ENCODE measurements at places on chromosomes 7 and 10.

- DNase-seq, result no peak
Observed at GRCh38 chr7:116582164-116582732, 57.4 kb downstream of the CAV1 start.

DNA sequence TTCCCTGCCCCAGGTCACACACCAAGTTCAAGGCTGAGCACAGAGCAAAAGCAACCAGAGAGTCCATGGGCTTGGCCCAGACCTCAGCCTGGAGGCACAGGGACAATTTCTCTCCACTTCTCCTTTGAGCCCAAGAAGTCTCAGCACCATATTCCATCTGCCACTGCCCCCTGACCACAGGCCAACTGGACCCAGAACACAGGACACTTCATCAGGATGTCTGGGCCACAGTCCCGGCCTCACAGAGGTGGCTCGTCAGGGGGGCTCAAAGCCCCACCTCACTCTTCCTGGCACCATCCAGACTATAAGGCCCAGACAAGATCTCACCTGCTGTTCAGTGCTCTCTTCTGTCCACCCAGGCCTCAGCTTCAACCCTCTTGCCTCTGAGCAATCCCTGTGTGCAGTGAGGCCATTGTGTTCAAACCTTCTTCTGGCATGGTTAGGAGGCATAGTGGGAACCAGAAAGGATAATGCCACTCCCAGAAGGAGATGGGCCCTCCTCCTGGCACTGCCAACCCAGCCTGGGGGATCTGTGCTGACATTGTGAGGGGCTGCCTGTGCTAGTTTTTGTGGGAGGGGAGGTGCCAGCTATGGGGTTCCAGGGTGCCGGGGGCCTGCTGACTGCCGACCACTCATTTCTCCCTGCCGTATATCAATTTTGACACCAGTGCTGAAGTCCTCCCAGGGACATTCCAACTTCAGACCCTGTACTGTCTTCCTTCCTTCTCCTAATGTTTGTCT is 49.7 kb upstream of the ANTXRL start:
- no peak for DNase-seq

DNA sequence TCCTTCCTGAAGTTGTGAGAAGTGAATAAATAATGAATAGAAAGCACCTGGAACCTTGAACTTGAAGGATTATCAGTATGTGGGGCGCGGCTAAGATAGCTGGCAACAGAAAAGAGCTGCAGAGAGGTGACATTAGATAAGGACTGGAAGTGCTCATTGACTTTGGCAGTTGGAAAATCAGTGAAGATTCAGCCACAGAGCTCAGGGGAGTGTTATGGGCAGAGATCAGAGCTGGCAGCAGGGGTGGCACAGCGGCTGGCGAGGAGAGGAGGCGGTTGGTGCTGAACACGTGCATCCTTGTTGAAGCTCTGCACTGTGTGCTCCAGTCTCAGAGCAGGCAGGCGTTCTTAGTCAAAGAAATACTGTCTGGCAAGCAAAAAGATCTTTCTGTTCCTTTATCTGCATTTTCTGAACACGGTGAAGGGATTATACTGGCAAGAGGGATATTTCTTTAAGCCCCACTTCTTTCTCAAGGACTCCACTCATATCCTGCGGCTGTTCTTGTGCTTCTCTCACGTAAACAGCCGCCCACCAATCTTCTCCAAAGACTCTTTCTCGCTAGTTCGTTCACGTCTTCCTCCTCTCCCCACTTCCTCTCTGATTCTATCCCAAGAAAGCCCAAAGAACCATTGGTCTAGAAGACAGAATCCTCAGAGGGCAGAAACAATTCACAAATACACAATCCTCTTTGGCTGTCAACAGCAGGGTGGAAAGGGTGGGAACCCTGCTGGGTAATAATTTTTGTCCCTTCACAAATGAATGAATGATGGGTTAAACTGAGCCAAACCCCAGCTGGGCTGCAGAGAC is 38.6 kb upstream of the ADD3 start:
- DNase-seq, result no peak

DNA sequence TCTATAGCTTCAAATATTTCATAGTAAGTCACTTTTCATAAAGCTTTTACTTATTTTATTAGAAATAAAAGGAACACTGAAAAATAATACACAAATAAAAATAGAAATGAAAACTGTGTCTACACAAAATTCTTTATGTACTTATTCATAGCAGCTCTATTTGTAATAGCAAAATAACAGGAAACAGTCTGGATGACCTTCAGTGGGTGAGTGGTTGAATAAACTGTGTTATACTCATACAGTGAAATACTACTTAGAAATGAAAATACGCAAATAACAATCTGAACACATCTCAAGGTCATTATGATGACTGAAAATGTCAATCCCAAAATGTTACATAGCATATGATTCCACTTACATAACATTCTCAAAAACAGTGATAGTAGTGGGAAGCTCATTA is 138.7 kb upstream of the PCLO start:
- no peak for DNase-seq

DNA sequence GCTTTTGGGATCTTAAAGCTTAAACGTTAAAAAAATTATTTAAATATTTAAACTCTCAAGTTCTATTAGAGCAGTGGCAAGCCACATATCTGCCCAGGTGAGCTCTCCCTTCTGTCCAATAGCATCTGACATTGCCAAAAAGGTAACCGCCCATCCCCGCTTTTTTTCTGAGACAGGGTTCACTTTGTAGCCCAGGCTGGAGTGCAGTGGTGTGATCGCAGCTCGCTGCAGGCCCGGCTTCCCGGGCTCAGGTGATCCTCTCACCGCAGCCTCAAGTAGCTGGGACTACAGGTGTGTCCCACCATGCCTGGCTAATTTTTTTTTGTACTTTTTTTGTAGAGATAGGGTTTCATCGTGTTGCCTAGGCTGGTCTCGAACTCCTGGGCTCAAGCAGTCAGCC is 83.2 kb downstream of the RBM33 start:
- DNase-seq, result no peak

- no peak for DNase-seq
Observed at GRCh38 chr10:12839941-12840611, 161.4 kb downstream of the CCDC3 start.

DNA sequence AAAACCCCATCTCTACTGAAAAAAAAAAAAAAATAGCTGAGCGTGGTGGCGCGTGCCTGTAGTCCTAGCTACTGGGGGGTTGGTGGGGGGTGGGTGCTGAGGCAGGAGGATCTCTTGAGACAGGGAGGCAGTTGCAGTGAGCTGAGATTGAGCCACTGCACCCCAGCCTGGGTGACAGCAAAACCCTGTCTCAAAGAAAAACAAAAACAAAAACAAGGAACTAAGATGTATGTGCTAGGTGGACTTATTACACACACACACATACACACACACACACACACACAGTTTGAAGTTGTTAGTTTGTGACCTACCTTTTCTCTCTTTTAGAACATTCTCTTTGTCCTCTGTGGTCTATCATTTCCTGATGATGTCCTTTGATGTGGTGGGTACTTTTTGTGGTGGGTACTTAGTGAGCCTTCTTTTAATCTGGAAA is 53.5 kb downstream of the EXOC6 start:
- DNase-seq, result peak; percentile 41

DNA sequence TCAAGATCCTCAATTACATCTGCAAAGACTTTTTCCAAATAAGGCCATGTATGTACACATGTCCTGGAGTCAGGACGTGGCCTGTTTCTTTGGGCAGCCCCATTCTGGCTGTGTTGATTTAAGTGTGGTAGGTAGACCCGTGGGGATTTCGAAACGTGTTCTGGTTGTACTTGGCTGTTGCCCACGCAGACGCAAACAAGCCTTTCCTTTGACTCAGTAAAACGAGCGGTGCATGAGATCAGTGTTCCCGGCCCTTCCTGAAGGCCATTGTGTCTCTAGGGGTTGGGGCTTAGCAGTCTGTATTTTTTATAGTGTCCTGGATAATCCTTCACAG is 64.8 kb upstream of the DNAJB6 start:
- no peak for DNase-seq

- no peak for DNase-seq
Observed at GRCh38 chr10:113004069-113004618, 54.1 kb downstream of the TCF7L2 start.

- DNase-seq, result no peak
Observed at GRCh38 chr7:104791080-104791479, 222.9 kb upstream of the KMT2E start.

GRCh38 chr7:74511345-74511744 is 57.6 kb downstream of the GTF2IRD1 start:
- DNase-seq, result no peak

DNA sequence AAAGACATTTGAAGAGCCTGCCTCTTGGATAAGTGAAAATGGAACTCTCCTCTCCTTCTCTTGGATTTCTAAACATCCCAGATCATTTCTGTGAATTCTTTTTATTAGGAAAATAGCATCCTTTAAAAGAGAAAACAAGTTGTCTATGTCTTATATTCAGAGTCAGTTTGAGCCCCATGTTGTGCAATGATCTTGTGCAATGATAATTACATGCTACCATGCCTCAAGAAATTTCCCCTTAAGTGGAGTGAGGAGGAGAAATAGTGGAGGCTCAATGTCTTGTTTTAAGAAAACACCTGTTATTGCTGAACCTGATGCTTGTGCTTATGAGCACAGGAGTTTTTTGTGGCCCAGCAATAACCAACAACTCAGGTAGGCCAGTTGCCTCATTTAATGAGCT is 103.6 kb downstream of the NPSR1 start:
- no peak for DNase-seq

- DNase-seq, result no peak
Observed at GRCh38 chr7:131574741-131575140, 18.3 kb upstream of the PODXL start.

DNA sequence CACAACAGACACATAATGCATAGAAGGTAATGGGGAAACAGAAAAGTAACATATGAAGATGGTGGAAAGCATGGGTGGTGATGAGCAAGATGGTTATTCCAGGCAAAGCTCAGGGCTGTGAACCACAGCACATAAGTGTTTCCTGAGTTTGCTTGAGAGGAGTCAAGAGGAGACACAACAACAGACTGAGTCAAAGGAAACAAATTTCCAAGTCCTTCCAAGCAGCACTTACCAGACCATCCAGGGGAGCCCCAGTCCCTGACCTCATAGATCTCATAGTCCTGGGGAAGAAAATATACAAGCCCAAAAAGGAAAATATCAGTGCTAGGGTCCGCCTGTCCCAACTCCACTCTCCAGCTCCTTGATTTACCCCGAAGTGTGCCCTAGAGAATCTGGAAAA is 216.6 kb upstream of the FZD1 start:
- no peak for DNase-seq

GRCh38 chr7:135128931-135129330 is 18.9 kb upstream of the TMEM140 start:
- no peak for DNase-seq

Measured in activated CD4-positive, alpha-beta T cell treated with anti-CD3 and anti-CD28 coated beads, Interleukin-10, Interleukin-2, amounts not matched to agents 100 ng/mL and 50 ng/mL, durations not matched to agents 16 hours and 8 hours (primary cell).